ENCODE measurements at places on chromosomes 6 and 20.

- no peak for DNase-seq
These were observed 42.9 kb upstream of the DACT2 start for GRCh38 chr6:168362276-168362990.

- no peak for DNase-seq
These were observed 379.4 kb downstream of the TAF4 start for GRCh38 chr20:61686051-61686936.

- no peak for DNase-seq
These were observed 10.7 kb downstream of the DLL1 start for GRCh38 chr6:170279977-170280688.

- DNase-seq: no peak
These were observed 3.1 kb upstream of the HINT3 start for GRCh38 chr6:125953502-125953875.

DNA sequence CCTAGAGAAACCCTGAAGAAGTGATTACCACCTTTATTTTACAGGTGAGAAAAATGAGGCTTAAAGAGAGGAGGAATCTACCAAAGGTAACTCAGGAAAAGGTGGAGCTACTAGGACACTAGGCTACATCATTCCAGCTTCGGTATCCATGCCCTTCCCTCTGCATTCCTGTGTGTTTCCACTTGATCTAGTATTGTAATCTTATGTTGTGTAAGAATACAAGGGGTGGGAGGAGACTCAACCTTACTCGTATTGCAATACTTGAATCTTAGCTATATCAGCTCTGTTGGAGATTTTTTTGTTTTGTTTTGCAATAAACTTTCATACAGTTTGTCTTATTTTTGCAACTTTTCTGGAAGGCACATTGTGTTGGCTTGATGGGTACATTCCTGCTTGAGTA, 742.4 kb downstream of the PTPRT start:
- no peak for DNase-seq

- DNase-seq: no peak
These were observed 10.9 kb upstream of the RPS6KA2 start for GRCh38 chr6:166637812-166638572.

GRCh38 chr20:23180451-23180921, 94.4 kb upstream of the CD93 start:
- no peak for DNase-seq

- peak; percentile 25 for DNase-seq
These were observed 90.2 kb upstream of the CDH4 start for GRCh38 chr20:61161726-61162390.

- no peak for DNase-seq
These were observed 63.3 kb downstream of the PSMB1 start for GRCh38 chr6:170489836-170490235.

- no peak for DNase-seq
These were observed 88.0 kb downstream of the SYCP2 start for GRCh38 chr20:59845472-59845871.

GRCh38 chr6:49866485-49866943, at the start of gene CRISP1:
CRISP1 (minus strand) TSS chr6:49866535; CDS start chr6:49857400, 9,135 bp downstream.
- DNase-seq: no peak

DNA sequence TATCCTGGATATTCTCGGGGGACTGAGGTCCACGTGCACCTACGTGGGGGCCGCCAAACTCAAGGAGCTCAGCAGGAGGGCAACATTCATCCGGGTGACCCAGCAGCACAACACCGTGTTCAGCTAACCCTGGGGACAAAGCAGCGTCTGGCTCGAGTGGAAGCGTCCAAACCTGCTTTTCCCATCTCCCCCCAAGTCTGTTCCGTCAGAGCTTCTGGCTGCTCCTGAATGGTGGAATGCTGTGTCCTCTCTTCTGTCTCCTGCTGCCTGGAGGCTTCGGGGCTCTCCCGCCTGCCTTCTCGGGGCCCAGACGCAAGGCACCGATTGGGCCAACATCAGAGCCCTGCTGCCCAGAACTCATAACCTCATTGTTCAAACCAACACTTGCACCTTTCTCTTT, 56.7 kb downstream of the GMPR start:
- no peak for DNase-seq

DNA sequence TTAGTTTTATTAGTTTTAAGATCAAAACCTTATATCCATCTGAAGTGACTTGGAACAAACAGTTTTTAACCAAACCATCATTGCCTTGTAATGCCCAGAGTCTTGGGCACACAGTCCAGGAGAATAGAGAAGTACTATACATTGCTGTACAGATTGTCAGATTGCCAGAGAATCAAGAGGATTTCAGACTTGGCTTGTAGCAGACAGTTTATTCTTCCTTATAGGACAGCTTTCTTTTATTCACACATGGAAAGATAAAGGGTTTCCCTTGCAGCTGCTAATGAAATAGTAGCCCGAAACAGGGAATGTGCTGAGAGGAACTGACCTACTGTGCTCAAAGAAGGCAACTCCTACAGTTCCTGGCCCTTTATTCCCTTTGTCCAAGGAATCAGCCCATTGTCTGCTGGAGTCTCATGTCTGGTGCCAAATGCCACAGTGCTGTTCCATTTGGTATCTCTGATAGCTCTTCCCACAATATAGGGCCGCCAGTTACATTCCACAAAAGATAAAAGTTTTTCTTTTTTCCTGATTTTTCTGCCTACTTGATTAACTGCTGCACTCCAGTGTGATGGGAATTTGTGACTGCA, 30.6 kb downstream of the DCBLD1 start:
- DNase-seq: no peak

DNA sequence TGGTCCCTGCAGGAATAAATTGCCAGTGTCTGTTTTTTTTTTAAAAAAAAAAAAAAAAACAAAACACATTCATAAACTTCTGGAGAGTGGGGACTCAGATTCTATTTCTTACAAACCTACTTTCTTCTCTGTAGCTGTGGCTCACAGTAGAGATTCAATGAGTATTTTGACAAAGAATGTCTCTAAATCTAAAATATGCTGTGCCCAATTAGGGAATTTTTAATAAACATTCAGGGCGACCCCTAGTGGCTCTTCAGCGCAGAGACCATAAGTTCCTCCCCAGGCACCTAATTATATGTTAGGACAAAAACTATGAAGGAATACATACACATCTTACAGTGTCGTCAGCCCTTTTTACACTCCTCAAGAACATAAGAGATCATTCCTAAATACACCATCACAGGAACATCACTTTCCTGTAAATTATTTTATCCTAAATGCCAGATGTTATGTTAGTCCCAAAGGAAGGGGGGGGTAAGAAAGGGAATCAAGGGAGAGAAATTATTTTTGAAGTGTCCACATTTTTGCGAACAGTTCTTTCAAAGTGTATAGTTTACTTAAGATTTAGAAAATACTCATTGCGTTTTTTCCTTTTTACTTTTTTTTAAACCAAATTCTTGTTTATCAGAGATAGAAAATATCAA, 21.8 kb upstream of the NAA20 start:
- DNase-seq: peak; percentile 73

DNA sequence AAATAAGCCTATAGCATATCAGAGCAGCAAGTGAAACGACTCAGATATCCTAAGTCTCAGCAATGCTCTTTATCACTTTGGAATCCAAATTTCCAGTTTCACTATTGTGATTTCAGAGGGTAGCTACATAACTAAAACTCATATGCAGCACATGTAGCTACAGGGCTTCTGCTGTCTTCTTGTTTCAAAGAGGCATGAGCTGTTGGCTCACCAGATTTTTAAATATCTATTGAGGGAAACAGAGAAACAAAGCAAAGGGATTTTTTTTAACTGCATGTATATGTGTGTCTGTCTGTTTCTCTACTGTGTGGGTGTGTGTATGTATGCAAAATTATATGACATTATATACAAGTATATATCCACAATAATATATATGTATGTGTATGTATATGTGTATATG, 258.4 kb downstream of the HDGFL1 start:
- DNase-seq: no peak

- DNase-seq: no peak
These were observed 37.1 kb downstream of the MAP1LC3A start for GRCh38 chr20:34595377-34596184.

DNA sequence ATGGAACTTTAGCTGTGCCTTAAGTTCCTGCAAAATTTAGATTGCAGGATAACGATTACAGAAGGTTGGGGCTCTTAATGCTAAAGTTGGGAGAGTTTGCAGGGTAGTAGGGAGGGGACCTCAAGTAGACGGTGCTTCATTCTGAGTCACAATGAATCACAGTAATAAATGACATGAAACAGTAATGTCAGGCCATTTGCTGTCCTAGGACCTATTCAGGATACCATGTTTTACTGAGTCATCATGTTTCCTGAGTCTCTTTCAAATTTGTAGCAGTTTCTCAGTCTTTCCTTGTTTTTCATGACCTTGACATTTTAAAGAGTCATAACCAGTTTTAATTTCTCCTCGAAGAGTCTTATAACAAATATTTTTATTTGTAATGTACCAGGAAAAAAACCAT, 406.9 kb upstream of the MAP3K7 start:
- DNase-seq: no peak

DNA sequence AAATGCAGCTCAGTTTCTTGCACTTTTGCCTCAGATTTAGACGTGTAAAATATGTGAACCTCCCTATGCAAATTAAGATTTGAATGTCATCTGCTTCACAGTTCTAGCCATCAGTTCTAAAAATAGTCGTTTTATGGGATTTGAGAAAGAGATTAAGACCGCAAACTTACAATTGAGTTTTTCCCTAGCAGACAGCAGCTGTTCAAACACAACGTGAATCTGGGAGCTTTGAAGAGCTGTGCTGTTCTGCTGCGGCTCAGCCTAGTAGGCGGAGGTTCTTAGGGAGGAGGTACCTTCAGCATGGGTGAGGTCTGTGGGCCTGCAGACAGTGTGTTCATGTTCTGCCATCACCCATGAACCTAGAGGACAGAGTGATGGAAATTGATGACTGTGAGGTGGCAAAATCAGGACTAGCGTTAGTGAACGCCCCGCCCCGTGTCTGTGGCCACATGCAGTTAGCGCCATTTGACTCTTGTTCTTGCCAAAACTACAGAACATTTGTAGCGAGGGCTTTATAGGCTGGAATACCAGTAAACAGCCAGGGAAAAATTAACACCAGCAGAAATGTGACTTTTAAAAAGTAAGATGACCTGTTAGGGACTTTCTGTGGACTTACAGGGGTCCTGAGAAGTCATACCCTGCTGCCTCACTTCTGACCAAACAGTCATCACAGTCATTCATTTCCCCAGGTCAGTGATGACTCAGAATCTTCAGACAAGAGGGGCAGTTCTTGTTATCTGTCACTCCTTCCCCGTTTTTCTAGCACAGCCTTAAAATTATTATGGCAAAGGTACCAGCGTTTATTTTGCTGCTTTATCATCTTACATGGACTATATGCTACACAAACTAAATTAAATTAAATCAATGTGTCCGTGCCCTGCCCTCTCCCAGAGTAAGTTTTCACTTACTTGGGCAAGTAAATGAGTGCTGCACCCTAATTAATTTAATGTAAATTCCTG, 84.3 kb upstream of the TMEM181 start:
- DNase-seq: peak; percentile 47

- DNase-seq: no peak
These were observed 8.9 kb upstream of the ERVFRD-1 start for GRCh38 chr6:11120271-11121005.

GRCh38 chr6:41768545-41769308, 11.0 kb downstream of the FRS3 start:
- DNase-seq: no peak

GRCh38 chr6:157227202-157228166, 95.8 kb downstream of the TMEM242 start:
- DNase-seq: no peak

GRCh38 chr20:10167040-10167439, 51.6 kb upstream of the SNAP25 start:
- DNase-seq: no peak

DNA sequence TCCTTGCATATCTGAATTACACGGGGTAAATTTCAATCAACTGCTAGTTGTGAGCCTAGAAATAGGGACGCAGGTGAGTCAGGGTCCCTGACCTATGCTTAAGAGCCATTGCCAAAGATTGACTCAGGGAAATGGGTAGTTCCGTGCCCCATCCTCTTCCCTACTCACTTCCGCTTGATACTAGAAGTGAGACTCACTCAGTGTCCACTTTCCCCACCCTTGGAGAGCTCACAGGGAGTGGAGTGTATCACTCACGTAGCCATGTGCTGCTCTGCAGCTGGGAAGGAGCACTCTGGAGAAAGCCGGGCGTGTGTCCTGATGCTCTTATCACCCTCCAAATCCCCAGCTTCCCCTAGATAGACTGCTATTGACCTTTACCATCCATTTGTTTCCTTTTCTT, 543 bp upstream of the MUC22 start:
- DNase-seq: no peak

- peak; percentile 90 for DNase-seq
These were observed 90.5 kb downstream of the SYNJ2 start for GRCh38 chr6:158072083-158072721.

DNA sequence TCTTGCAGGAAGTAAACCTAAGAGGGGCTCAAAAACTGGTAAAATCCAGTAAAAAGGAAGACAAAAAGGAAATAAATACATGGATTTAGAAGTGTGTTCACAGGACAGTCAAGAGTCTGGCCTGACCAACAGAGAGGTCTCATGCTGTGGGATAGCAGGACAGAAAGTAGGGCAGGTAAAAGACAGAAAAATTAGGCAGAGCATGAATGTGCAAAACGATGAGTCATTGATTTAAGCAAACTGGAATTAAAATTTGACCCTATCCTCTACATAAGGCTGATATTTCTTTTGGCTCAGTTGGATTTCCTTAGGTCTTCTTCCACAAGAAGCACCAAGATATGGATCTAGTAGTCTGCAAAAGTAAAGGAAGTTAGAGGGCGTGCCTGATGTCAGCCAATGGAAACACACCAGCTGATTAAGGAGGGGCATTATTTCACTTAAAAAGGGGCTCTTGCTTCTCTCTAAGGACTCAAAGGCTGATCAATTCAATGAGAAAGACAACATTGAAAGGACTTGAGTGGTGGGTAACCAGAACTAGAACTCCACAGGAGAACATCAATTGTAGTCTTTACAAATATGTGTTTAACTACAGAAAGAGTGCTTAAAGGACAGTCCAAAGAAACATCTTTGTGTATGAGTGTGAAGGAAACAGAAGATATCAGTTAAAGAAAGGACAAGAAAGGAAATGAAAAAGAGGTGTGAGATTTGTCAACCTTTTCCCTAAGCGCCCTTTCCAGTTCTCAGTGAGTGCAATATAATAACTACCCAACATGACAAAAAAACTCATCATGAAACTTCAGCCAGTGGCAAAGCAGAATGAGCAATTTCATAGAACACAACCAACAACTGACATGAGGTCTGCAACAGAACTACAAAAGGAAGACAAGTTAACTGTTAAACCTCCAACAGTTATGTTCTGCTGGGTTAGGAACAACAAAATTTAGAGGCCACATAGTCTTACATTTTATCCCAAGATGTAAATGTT, 19.4 kb upstream of the MYB start:
- no peak for DNase-seq

- no peak for DNase-seq
These were observed 6.9 kb upstream of the AKAP12 start for GRCh38 chr6:151232899-151233298.

DNA sequence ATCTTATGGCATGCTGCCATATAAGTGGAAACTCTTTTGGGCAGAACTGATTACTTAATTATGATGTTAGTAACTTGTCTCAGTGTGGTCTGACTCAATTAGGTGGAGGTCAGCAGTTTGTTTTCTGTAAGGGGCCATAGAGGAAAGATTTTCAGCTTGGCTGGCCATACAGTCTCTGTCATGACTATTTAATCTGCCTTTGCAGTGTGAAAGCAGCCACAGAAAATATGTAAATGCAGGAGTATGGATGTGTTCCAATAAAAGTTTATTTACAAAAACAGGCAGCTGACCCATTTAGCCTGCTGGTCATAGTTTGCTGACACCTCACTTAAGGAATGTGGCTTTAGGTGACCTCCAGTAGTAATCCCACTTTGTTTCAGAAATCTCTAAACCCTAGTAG, 700.7 kb downstream of the EPM2A start:
- DNase-seq: no peak
